ENCODE measurements at places on chromosomes 4 and X. TPM values are rescaled to one million over a fixed set of nuclear protein-coding genes. Genes with fewer than 3 reads are reported as not detected.

- DNase-seq, result no peak
Measured at GRCh38 chrX:54198262-54198661, 15.2 kb upstream of the FAM120C start.

DNA sequence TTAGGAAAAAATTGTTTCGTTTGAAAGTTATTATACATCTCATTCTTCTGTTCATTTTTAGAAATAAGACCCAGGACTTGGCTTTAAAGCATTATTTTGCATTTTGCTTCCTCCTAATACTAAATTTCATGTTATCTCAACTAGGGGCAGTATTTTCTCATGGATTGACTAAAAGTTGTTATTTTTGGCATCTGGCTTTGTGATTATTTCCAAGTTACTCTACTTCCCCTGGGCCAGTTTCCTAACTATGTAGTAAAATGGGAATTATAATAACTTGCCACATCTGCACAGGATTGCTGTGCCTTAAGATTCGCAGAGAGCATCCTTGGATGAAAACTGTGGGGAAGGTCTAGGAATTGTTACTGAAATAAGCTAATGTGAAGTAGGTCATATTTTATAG is 3.0 kb downstream of the RBPJ start:
- DNase-seq, result no peak

DNA sequence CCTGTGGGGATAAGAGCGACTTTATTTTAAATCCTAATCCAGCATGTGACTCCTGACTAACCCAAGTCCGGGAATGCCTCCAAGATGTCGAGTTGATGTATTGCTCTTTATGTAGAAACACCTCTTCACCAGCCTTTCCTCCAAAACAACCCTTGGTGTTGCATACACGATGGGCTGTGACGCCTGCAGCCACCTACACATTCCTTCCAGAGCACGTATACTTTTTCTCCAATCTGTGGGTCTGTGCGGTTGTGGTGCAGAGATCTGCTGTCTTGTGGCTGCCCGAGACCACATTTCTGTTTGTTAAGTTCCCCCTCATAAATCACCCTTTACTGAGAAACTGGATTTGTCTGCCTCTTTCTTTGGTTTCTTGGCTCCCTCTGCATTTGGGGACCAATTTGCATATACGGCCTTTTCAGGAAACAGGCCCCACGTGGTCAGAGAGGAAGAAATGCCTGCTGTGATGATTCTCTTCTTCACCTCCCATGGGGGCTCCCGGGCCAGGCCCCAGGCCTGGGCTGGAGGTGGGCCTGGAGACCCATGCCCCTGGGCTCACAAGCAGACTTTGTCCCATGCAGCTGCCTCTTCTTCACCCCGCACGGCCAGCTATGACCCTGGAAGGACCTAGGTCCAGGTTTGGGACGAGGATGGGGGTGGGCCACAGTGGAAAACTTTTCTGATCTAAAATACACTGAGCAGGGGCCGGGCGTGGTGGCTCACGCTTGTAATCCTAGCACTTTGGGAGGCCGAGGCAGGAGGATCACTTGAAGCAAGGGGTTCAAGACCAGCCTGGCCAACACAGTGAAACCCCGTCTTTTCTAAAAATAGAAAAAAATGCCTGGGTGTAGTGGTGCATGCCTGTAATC is 21.4 kb upstream of the AFAP1 start:
- peak; percentile 91 for DNase-seq

GRCh38 chrX:43718546-43718945 is 62.4 kb downstream of the MAOA start:
- DNase-seq, result no peak

GRCh38 chr4:58247792-58248191 is 1137.6 kb upstream of the IGFBP7 start:
- no peak for DNase-seq

The TBC1D9 gene
- 75.9 TPM for total RNA-seq

- no peak for DNase-seq
Measured at GRCh38 chr4:180059216-180059881, 2183.9 kb upstream of the TENM3 start.

The SPARCL1 gene
- total RNA-seq, result 0.88 TPM

The DGAT2L6 gene
- total RNA-seq, result not detected

The GPRIN3 gene
- 1.2 TPM for total RNA-seq

DNA sequence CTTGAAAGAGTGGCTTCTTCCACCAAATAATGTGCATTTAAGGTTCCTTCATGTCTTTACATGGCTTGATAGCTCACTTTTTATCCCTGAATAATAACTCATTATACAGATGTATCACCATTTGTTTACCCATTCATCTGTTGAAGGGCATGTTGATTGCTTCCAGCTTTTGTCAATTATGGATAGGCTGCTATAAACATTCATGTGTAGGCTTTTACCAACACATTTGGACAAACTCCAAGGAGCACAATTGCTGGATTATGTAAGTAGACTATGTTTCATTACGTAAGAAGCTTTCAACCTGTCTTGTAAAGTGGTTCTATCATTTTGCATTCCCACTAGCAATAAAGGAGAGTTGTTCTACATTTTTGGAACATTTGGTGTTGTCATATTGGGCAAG is 2637.0 kb downstream of the PCDH7 start:
- no peak for DNase-seq

DNA sequence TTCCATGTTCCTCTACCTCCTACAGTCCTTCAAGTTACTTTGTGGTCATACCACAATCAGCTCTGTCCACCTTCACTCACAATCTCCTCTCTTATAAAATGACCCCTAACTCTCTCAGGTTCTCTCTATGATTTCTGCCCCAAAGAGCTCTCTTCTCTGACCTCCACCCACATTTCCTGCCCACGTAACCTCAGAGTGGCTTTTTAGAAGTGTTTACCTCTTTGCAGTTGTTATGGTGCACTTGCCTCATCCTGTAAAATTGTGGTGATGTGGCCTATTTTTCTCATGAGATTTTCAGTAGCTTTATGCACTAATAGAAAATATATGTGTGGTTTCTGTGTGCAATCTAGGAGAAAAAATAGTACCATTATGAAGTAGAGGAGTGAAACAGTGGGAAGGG is 215.8 kb downstream of the PACRGL start:
- no peak for DNase-seq

The ITGB1BP2 gene
- 1.4 TPM for total RNA-seq

DNA sequence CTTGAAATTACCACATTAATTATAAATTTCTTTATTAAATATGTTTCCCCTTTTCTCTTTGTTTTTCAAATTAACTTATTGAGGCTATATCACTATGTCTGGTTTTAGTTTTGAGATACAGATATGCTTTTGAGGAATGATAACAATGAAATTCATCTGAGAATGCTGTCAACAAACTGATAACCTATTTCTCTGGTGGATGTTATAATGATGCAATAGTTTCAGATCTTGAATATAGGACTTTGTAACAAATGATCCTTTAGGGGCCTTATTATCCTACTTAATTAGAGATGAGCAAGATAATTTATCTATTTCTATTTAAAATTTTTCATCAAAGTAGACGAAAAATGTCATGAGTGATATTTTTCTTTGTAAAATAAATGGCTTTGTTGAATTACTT is 123.7 kb downstream of the MAGEB17 start:
- DNase-seq, result no peak

GRCh38 chrX:136708348-136708747 is 60.4 kb downstream of the CD40LG start:
- no peak for DNase-seq

DNA sequence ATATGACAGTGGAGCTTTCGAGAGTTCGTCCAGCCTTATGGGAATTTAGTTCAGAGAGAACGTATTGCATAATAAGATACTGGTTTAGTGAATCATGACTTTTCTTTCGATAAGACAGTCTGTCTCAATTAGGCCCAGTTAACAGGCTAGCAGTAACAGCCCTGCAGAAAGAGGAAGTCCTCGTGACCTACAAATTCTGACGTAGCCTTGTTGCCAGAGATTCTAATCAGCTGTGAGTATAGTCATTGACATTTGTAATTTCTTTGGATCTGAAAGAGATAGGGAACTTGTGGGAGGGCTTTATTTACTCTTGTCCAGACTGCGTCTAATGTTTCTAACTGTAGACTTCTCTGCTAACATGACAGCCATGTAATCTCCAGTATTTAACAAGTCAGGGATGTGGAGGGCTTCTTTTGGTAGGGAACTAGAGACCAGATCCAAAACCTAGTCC is 15.8 kb downstream of the ART3 start:
- peak; percentile 48 for DNase-seq

DNA sequence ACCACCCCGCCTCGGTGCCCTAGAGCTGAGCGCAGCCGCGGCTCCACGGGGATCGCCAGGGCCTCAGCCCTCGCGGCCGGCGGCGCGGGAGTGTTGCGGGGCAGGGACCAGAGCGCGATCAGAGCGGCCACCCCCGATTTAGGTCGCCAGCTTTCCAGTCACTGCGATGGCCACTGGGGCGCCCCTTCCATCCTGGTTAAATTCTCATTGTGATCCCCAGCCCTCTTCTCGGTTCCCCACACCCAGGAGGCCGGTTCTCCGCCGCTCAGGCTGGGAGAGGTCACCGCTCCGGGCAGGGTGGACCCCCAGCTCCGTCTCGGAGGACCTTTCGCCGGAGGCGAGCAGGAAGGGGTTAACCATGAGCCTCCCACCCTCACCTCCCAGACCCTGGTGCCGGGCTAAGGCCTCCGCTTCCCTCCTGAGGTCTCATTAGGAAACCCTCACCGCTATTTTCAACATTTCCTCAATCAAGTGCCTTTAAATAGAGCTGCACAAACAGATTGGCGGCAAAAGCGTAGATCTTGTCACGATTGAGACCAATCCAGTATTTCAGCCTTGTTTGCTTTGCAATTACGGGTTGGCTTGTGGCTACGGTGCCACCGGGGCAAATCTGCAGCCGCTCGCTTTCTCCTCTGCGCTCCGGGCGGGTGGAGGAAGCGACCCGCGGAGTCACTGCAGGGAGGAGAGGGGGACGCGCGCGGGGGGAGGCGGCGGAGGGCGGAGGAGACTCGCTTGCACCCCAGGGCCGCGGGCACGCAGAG is 8.3 kb upstream of the HAND2 start:
- no peak for DNase-seq

- DNase-seq, result no peak
Measured at GRCh38 chr4:59968796-59969195, 1231.3 kb upstream of the ADGRL3 start.

DNA sequence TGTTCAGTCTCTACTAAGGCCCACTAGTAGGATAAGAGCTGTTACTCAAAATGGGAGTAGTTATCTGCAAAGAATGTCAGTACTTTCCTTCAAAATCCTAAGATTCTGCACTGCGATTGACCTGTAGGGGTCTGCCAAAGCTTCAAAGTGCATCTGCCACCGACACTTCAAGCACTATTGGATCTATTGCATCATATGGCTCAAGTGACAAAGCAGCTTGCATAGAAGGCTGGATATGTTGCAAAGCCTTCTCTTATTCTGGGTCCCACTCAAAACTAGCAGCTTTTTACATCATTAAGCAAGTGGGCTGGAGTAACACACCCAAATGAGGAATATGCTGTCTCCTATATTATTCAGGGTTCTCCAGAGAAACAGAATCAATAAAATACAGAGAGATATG is 115.4 kb upstream of the EMCN start:
- no peak for DNase-seq

DNA sequence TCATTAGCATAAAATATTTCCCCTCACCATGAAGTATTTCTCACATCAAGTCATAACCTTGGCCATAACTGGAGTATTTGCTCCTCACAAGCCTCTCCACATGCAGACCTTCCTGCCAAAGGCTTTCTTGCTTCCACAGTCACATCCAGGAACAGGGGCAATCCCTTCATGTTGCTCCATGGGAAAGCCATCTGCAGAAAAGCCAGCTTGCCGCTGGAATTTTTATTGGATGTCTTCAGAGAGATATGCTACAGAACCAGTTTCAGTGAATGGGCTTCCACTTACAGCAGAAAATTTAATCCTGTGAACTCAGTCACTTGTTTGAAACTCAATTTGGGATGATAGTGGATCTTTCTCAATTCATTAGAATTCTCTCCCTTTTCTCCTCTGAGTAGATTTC is 3.2 kb upstream of the CDKN2AIP start:
- no peak for DNase-seq
